Epithelial cell of prostate (primary cell): ENCODE measurements at places on chromosomes 1 and 21.

DNA sequence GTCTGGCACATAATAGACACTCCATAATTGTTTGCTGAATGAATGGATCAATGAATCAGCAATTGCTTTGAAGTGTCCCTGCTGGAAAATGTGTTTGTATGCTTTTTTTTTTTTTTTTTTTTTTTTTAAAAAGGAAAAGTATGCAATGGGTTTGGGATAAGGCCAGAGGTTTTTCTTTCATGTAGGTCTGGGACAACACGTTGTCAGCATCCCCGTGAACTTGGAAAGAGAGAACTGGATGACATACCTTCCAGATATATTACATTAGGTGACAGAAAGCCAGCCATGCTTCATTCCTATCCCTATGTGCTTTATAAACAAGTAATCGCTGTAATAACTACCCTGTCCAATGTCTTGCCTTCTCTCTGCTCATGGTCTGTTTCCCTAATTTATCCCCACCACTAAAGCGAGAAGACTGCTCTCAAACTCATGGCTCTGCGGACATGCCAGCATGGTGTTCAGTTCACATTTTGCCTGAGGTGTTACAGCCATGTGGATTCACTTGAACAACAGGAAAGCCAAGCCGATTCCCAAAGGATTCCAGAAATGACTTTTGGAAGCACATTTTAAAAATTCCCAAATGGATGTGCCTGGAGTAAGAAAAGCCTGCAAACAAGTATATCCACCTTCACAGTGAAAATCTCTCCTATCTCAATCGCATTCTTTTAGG is 34.8 kb upstream of the GREM2 start:
- DNase-seq, result no peak

GRCh38 chr1:205922314-205922713 is 20.9 kb downstream of the SLC26A9 start:
- DNase-seq, result no peak

DNA sequence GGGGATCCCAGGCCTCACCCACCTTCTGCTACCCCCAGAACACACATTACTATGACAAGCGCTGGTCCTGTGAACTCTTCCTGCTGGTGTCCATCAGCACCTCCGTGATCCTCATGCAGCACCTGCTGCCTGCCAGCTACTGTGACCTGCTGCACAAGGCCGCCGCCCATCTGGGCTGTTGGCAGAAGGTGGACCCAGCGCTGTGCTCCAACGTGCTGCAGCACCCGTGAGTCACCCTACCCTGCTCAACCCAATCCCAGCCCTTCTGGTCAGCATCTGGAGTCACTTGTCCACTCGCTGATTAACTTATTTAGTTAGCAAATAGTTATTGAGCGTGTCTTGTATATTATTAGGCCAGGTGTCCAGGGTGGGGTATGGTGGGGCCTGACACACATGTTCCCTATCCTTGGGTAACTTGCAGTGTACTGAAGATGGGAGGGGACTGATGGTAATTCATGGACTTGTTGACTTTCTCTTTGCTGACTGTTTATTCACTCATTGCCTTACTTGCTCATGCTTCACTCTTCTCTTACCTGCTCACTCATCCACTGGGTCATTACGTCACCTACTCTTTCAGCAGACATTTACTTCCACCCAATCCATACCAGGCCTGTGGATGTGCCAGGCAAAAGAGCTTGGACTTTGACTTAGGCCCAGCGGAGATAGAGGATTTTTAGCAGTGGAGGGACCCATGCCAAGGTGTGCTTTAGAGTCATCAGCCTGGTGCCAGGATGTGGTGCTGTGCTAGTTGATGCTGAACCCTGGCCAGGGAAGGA is 12.9 kb upstream of the KPNA6 start:
- no peak for DNase-seq

DNA sequence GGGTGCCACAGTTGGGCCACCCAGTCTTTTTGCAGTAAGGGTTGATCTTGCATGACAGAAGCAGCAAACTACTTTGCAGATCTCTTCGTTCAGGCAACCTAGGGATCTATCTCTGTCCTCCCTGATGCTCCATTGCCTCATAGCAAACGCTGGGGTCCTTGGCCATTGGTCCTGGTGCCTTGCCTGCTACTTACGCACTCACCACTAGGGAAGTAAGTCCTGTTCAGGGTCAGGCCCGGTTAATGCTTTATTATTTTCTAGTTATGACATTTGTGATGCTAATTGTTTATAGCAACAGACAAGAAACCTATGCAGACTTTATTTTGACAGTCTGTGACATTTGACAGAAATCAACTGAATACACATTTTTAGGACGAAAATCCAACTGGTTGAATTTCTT is 326.5 kb upstream of the FMN2 start:
- DNase-seq, result no peak

- no peak for DNase-seq
Observed at GRCh38 chr1:106406114-106406513, 650.4 kb upstream of the PRMT6 start.

DNA sequence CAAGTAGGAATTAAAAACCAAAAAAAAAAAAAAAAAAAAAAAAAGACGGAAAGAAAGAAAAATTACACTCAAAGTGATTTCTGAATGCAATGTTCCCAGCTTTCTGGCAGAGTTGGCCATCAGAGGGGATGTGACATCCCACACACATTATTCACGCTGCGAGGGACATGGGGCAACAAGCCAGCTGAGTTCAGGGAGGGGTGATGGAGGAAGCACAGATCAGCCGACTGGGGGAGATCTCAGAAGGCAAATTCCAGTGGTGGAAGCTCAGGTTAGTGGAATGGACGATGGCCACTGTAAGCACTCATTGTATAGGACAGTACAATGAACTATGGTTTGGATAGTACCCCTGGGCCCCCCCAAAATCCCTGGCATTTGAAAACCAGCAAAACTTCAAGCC is 311.9 kb downstream of the PCP4 start:
- no peak for DNase-seq

DNA sequence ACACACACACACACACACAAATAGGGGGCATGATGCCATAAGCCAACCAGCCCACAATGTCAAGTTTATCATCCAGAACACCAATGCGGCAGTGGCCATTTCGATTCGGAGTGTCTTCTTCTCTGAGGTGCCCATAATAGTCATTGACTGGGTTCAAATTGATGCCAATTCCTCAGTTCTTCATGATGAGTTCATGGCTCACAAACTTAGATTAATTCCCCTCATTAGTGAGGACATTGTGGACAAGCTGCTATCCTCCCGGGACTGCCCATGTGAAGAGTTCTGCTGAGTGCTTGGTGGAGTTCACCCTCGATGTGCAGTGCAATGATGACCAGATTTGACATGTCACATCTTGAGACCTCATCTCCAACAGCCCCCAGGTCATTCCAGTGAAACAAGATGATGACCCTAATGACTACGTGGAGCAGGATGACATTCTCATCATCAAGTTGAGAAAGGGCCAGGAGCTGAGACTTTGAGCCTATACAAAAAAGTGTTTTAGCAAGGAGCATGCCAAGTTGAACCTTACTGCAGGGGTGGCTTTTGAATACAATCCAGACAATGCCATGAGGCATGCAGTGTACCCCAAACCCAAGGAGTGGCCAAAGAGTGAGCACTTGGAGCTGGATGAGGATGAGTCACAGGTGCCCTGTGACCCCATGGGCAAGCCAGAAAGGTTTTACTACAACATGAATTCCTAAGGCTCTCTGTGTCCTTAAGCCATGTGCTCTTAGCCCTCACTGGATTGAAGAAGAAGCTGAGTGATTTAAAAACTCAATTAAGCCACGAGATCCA is 211.6 kb upstream of the SAMSN1 start:
- DNase-seq, result no peak

GRCh38 chr1:227793948-227794816 is 21.3 kb upstream of the PRSS38 start:
- no peak for DNase-seq

DNA sequence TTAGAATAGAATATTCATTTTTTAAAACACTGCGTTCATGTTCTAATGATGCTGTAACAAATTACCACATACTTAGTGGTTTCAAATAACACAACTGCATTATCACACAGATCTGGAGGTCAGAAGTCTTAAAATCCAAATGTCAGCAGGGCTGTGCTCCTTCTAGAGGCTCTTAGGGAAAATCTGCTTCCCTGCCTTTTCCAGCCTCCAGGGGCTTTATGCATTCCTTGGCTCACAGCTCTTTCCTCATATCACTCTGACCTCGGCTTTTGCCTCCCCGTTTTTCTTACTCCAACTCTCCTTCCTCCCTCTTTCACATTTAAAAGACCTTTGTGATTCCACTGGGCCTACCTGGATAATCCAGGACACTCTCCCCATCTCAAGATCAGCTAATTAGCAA is 18.6 kb upstream of the FMN2 start:
- no peak for DNase-seq

GRCh38 chr1:177964336-177964735 is 5.5 kb downstream of the SEC16B start:
- DNase-seq, result no peak

DNA sequence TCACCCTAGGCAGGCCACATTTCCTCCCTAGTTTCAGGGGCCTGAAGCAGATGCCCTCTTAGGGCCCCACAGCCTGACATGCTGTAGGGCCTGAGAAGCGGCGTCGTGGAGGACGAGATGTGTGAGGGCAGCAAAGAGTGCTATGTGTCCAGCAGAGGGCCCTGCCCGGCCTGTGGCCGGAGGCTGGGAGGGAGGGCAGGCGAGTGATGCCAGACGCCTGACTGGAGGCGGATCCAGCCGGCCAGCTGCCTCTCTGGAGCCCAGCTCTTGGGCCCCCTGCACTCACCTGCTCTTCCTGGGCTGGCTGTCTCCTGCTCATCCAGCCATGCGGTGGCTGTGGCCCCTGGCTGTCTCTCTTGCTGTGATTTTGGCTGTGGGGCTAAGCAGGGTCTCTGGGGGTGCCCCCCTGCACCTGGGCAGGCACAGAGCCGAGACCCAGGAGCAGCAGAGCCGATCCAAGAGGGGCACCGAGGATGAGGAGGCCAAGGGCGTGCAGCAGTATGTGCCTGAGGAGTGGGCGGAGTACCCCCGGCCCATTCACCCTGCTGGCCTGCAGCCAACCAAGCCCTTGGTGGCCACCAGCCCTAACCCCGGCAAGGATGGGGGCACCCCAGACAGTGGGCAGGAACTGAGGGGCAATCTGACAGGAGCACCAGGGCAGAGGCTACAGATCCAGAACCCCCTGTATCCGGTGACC is at the start of gene GPR37L1:
GPR37L1 (plus strand) TSS at position 279 of the 697 bp plus-strand sequence; CDS start at position 326, 47 bp downstream.
- DNase-seq, result no peak

DNA sequence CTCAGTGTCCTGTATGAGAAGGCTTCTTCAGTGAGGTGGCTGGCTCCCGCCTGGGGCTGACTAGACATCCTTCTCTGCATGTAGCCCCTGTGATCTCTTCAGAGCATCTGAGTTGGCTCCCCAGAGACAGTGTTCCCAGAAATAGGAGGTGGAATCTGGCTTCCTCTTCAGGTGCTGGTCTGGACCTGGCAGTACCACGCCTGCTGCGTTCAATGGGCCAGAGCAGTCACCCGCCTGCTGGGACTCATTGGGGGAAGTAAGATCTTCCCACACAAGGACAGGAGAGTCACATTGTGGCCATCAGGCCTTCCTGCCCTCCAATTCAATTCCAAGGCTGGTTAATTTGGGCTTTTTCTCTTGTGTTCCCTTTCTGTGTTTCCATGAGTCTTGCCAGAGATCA is 51.0 kb downstream of the ADARB1 start:
- DNase-seq, result no peak

DNA sequence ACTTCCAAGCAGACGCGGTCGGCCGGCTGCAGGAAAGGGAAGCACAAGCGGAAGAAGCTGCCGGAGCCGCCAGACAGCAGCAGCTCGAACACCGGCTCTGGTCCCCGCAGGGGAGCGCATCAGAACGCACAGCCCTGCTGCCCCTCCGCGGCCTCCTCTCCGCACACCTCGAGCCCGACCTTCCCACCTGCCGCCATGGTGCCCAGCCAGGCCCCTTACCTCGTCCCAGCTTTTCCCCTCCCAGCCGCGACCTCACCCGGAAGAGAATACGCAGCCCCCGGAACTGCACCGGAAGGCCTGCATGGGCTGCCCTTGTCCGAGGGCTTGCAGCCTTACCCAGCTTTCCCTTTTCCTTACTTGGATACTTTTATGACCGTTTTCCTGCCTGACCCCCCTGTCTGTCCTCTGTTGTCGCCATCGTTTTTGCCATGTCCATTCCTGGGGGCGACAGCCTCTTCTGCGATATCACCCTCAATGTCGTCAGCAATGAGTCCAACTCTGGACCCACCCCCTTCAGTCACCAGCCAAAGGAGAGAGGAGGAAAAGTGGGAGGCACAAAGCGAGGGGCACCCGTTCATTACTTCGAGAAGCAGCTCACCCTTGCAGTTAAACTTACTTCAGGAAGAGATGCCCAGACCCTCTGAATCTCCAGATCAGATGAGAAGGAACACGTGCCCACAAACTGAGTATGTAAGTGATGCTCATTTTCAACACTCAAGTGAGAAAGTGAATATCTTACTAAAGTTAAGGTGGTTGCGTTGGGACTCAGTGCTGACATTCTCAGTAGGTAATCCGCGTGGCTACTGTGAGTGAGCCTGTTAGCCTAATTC is 25.5 kb downstream of the UTS2 start:
- no peak for DNase-seq

GRCh38 chr1:100037656-100037926 is 67.8 kb downstream of the SLC35A3 start:
- DNase-seq, result no peak

DNA sequence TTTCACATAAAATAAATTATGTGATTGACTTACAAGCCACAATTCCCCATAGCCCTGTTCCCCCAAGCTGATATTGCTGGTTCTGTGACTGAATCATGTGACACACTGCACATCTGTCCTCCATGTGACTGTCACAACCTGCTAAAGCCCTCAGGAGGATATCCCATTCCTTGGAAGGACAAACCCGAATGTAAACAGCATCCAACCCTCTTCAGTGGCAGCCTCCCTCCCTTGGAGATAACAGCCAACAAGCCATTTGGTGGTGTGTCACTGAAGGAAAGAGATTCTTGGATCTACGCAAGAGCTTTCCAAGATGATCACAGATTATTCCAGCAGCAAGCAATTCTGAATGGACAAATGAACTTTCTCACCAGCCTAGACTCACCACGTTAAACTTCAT is 153.9 kb upstream of the TIAM1 start:
- no peak for DNase-seq

DNA sequence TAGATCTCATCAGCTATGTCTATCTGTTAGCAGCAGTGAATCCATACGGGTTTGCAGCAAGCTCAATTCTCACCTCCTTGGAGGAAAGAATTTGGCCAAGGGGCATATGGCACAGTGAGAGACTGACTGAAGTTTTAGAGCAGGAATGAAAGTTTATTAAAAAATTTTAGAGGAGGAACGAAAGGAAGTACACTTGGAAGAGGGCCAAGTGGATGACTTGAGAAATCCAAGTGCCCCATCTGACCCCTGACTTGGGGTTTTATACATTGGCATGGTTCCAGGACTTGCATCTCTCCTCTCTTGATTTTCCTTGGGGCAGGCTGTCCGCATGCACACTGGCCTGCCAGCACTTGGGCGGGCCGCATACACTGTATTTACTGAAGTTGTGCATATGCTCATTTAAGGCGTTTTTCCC is 9.2 kb upstream of the OSBPL9 start:
- DNase-seq, result no peak

DNA sequence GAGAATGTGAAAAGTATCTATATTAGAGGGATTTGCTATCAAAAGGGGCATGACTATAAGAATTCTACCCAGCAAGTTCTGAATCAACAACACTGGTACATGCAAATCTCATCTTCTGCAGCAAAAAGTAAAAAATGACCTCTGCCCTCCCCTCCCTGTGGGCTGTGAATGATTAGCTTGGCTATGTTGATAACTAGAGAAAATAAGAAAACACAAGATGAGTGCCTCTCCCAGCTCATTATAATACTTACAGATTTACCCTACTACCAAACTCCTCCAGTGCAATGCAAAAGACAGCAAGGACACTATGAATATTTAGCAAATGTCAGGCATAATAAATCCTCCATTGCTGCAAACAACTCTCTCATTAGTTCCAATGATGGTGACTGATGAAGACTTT is 102.4 kb downstream of the SLC45A1 start:
- DNase-seq, result no peak
